ENCODE measurements at places on chromosomes 1 and 21.
A peak's percentile ranks its signal among the peaks of the same experiment; 100 is the strongest.

DNA sequence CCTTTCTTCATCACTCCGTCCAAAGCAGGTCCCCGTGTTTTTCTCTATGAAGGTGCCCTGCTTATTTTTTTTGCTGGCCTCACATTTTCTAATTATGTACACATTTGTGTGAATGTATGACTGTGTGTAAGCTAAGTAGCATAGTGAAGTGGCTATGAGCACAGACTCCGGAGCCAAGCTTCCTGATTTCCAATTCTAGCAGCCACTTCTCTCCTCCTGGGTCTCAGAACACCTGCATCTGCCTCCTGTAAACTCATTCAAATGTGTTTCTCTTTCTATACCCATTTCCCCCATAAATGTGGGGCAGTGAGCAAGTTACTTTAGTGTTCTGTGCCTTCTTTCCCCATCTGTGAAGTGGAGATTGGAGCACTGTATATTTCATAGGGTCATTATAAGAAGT is 2.1 kb downstream of the SLAMF6 start:
- no peak for DNase-seq

- no peak for DNase-seq
These were observed 406.5 kb downstream of the DUSP10 start for GRCh38 chr1:221335161-221336101.

DNA sequence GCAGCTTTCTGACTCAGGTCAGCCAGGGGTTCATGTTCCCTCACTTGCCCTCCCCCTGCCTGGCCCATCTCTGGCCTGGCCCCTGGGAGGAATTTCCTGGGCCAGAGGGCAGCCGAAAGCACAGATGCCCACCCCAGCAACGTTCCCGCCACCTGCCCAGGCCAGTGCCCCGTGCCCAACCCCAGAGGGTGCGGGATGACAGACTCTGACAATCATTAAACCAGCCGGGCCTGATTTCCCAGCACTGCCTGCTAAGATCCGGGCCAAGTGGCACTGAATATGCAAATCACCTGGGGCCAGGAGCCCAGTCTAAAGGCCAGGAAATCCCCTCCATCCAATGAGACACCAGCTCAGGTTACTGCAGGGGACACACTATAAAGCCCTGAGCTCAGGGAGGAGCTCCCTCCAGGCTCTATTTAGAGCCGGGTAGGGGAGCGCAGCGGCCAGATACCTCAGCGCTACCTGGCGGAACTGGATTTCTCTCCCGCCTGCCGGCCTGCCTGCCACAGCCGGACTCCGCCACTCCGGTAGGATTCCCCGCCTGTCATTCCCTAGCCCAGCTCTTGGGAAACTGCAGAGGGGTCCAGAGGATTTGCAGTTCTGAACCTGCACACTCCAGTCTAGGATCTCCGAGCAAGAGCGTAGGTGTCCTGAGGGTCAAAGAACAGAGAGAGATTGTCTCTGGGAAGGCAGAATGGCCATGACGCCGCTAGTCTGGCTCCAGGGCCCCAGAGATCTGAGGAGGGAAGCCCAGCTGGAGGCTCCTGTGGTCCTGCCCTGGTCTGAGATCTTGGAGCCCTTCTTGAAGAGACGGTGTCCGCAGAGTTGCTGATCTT is at the start of gene ELF3:
ELF3 (plus strand) TSS at position 408 of the 836 bp plus-strand sequence. CDS start 550 bp downstream, outside the sequence.
- DNase-seq = no peak

GRCh38 chr21:32388306-32388705 is 4.5 kb downstream of the URB1 start:
- no peak for DNase-seq

DNA sequence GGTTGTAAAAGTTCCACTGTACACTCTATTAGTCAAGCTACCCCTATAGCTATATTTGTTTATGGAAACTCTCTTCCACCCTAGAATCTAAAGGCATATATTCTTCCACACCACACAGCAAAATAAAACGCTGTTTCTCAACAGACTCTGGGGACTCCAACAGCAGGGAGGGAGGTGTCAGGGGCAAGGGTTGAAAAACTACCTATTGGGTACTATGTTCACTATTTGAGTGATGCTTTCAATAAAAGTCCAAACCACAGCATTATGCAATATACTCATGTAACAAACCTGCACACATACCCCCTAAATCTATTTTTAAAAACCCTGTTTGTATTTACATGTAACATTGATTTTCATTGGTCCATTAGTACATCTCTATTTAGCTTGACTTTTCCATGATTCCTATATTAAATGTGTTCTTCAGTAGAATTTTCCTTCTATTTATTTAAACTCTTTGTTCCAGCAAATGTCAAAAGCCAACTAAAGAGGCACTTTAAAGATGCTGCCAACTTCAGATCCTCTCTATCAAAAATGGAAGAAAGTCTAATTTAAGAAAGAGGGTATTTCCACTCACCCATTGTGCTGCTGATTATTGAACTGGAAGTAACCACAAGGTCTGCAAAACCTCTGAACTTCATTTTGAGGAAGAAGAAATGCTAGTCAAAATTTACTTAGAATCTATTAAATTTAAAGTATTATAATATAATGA is 26.2 kb downstream of the RGS7 start:
- no peak for DNase-seq

DNA sequence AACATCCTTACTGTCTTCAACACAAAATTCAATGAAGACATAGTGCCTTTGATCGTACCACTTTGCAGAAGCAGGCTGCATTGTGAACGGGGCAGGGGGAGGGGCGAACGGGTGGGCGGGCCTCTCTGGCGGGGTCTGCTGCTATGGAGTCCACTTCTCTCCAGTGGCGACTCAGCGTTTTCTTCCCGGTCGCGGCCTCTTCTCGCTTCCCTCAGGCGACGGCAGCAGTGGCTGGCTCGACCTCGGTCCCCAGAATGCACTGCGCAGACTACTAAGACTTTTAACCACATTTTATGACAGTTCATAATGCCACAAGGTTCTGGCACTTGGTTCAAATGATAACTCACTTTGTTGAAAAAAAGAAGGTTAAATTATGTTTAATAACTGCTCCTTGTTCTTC is 21.2 kb downstream of the GBP2 start:
- no peak for DNase-seq

- DNase-seq = no peak
These were observed 17.9 kb upstream of the ATP6V1G3 start for GRCh38 chr1:198558402-198558801.

DNA sequence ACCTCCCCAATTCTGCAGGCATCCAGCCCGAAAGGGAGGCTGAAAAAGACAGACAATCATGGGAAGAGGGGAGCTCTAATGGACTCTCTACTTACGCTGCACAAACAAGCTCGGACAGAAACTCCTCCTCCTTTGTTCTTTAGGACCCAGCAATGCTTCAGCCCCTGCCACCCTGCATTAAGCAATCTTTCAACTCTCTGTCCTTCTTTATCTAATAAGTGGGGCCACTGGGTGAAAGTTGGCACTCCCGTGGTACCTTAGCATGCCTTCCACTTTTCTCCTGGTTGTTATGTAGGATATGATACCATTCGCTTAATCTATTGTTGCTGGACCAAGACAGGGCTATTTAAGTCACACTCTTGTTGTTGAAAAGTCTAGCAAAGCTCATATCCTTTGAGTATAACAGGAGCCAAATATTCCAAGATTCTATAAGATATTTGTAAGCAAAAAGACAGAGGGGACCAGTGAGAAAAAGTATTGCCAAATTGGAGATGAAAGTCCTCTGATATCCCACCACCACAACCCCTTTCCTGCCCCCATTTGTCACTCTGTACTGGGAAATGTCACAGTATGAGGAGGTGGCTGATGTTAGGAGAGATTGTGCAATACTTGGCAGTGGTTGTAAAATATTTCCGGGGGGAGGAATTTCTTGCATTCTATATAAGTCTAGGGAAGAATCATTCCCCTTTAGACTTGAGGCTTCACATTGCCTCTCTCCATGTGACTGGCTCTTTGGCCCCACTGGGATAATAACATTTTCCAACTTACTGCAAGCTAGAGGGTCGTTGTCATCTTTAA is 137.3 kb upstream of the GJB5 start:
- no peak for DNase-seq

- peak; percentile 15 for DNase-seq
These were observed 1.7 kb upstream of the JUN start for GRCh38 chr1:58785442-58786058.

DNA sequence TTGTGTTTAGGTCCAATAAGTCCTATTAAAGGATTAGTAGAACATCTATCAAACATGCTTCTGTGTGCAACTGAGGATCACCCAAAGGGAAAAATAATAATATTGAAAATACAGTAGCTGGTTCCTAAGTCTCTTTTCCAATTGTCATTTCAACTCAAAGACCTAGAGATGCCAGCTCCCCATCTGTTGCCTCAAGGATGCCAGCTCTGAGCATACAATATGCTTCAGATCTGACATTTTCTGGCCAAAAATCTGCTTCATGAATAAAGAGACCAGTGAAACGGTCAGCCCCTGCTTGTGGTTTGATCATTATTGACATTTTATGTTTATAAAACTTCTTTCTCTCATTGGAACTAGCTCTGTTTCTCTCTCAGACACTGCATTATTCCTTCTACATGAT is 72.9 kb downstream of the CCDC185 start:
- DNase-seq = no peak

DNA sequence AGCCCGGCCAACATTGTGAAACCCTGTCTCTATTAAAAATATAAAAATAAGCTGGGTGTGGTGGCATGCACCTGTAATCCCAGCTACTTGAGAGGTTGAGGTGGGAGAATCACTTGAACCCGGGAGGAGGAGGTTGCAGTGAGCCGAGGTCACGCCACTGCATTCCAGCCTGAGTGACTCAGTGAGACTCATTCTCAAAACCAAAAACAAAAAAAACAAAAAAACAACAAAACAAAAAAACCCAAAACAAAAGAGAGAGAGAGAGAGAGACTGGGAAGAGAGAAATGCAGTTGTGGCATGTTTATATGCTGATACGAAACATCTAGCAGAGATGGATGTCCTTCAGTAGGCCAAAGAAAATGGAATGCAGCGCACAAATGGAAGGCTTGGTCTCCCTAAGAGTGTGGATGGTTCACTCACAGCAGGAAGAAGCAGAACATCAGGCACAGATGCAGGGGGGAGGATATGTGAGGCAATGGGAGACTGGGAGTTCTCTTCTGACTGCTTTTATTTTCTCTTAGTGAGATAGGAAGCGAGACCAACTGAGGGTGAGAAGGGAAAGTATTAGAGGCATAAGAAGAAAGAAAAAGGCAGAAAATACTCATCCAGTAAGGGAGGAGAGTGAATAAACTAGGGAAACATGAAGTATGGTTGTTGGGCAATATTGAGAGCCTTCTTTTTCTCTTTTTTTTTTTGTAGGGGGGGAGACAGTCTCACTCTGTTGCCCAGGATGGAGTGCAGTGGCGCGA is 16.0 kb downstream of the THEM4 start:
- no peak for DNase-seq

GRCh38 chr1:116521186-116521585 is 49.6 kb downstream of the CD58 start:
- no peak for DNase-seq
